ENCODE measurements at places on chromosomes 1 and 21.

DNA sequence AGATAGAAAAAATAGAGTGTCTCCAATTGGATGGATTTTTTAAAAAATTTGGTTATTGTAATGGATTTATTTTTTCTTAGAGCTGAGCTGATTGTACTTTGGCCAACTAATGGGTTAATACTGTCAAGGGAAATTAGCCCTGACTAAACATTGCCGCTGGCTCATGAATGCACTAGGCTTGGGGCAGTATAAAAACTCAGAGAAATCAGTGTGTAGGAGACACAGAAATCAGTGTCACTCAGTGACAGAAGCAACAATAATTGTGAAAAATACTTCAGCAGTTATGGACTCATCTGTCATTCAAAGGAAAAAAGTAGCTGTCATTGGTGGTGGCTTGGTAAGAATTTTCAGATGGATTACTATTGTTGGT is at the start of gene KMO:
TSS of gene KMO (plus strand) at position 217 of the 370 bp plus-strand sequence. CDS start at position 284, 67 bp downstream.
- no peak for DNase-seq

DNA sequence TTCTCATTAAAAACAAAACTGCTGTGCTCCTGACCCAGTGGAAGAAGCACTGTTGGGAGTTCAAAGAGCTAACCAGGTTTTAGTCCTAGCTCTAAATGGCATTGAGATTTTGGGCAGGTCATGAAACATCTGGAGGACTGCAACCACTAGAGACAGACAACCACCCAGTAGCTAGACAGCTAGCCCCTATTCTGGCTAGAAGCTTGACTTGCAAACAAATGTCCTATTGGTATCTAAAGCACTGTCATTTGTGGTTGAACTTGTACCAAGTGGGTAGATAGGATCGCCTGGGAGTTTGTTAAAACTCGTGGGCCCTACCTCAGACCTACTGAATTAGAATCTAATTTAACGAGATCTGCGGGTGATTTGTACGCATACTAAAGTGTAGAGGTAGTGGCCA is 6.9 kb downstream of the RPL11 start:
- no peak for DNase-seq

DNA sequence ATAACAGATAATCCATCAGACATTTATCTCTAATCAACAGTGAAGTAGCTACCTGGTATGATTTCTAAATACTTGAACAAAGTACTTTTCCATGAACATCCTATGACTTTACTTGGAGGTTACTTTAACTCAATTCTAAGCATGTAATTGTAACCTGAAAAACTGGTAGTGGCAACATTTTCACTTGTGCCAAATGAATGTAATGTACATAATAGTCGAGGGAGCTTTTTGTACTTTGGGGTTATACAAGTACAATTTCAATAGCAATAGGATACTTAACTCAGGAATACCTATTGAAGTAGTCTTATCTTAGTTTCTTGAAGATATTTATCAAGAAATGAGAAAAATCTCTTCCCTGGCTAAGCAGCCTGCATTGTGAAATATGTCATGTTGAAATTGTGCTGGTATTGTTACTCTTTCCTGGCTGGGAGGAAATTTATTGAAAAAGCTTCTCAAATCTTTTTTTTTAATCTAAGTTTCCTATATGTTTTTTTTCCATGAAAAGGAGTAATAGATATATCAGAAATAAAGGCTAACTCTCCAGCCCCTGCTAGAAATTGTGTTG is 33.7 kb upstream of the CACYBP start:
- no peak for DNase-seq

DNA sequence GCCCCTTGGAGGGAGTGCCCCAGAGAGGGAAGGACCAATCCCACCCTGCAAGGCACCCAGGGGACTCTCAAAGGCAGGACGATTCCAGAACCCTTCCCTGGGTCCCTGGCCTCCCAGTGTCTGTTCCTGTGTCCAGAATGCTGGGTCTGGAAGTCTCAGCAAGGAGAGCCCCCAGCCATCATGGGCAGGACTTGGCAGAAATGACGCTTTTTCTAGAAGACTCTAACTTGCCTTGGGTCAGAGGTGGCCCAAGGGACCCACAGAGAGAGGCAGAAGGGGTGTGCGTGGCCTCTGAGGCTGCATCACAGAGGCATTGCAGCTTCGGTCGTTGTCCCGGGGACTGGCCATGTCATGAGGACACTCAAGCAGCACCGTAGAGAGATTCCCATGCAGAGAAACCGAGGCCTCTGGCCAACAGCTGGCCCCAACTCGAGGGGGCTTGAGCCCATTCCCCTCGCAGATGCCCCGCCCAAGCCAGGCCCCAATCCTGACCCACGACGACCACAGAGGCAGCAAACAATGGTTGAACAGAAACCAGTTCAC is 57.8 kb downstream of the WNT9A start:
- no peak for DNase-seq

DNA sequence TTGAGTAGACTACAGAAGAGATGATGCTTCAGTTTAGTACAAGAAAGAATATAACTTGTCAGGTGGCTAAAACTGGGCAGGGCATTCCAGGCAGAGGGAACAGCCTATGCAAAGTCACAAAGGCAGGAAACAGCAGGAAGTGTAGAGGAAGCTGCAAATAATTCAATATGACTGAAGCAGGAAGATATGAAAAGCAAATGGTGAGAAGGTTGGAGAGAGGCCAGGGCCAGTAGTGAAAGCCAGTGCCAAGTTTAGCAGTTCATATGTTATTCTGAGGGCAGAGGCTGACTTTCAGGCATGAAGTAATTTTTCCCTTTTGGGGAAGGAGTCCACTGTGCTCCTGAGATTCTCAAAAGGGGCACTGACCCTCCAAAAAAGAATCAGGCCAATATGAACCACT is 8.0 kb upstream of the YBX1 start:
- DNase-seq: no peak

DNA sequence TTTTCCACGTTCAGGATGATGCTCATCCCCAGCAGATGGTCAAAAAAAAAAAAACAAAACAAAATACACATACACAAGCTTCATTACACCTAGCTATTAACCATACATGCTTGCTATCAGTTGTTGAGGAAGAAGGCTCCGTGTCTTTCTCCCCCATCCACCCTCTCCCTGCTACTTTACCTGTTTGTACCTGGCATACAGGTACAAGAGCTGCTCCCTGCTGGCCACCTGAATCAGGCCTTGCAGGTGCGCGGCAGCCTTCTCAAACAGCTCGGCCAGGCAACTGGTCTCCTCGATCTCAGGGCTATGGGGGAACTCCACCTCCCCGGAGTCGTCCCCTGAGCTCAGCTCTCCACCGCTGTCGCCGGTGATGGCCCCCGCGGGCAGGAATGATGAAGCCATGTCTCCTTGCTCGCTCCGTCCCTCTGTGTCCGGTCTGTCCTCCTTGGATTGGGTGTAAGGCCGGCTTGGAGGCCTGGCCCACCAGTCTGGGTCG is 464 bp downstream of the ACBD6 start:
- no peak for DNase-seq

Measured in nucleus accumbens (tissue), 56 donors.